NCI-H1417 treated with DMSO at 0.1 percent for 48 hours (cell line): ENCODE measurements at places on chromosomes 7 and 10.

DNA sequence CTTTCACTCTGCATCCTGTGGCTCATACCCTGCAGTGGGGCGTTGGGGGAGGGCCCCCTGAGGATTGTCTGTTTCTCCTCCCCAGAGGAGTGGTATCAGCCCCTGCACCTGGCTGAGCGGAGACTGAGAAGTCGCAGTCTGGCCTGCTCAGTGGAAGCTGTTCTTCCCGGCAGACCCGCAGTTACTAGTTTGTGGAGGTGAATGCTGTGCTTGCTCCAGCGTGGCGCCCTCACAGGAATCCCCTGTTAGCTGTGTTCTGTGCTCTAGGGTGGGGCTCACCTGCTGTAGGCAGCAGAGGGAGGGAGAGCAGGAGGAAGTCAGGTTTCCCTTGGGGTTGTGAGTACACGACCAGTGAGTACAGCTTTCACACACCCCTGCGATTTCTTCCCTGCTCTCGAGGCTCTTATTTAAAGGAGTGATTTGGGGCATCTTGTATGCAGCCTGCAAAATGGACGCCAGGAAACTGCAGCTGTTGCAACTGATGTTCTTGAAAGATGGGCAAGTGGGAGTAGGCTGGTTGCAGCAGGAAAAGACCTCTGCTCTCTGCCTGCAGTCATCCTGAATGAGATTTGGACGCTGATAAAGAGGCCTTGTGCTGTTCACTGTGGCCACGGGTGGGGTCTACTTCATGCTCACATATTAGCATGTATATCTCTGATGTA, 66.4 kb downstream of the HK1 start:
- DNase-seq = no peak

DNA sequence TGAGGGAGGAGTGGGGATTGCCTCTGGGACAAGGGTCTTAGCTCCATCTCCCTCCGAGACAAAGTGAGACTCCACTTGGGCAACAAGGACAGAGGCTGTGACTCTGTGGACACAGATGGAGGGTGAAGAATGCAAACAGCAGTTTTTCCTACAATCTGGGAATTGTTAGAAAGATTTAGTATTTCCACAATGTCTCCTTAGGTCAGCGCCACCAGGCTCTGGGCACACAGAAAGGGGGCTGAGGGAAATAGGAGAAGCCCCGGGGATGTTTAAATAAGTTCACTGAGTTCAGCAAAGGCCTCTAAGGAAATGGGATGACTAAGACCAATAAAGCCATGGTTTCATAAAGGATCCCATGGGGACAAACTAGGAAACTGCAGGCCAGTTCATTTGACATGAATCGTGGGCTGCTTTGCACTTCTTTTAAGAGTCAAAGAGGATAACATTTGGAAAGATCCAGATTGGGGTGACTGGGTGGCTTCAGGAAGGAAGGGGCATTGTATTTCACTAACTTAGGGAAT, 219.8 kb upstream of the GLI3 start:
- no peak for DNase-seq

DNA sequence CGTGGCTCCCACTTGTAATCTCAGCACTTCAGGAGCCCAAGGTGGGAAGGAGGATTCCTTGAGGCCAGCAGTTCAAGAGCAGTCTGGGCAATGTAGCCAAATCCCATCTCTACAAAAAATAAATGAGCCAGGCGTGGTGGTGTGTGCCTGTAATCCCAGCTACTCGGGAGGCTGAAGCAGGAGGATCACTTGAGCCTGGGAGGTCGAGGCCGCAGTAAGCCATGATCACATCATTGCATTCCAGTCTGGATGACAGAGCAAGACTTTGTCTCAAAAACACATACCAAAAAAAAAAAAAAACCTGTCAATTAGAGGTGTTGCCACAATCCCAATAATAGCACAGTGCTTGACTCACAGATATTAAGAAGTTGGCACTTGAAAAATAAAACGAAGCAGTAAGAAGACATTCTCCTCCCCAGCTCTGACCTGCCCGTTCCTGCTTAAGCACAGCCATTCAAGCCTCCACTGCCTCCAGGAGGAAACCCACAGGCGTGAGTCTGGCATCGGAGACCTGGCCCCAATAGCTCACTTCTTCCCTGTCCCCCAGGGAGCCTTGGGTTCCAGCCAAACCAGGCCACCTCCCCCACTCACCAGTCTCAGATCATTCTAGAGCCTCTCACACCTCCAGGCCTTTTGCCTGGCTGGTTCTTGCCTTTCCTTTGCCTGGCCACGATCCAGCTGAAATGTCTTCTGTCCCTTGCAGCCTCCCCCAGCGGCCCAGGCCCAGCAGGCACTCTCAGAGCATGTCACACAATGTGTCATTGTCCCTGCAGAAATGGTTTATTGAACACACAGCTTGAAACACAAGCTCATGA, 45.3 kb upstream of the GTF2I start:
- no peak for DNase-seq

DNA sequence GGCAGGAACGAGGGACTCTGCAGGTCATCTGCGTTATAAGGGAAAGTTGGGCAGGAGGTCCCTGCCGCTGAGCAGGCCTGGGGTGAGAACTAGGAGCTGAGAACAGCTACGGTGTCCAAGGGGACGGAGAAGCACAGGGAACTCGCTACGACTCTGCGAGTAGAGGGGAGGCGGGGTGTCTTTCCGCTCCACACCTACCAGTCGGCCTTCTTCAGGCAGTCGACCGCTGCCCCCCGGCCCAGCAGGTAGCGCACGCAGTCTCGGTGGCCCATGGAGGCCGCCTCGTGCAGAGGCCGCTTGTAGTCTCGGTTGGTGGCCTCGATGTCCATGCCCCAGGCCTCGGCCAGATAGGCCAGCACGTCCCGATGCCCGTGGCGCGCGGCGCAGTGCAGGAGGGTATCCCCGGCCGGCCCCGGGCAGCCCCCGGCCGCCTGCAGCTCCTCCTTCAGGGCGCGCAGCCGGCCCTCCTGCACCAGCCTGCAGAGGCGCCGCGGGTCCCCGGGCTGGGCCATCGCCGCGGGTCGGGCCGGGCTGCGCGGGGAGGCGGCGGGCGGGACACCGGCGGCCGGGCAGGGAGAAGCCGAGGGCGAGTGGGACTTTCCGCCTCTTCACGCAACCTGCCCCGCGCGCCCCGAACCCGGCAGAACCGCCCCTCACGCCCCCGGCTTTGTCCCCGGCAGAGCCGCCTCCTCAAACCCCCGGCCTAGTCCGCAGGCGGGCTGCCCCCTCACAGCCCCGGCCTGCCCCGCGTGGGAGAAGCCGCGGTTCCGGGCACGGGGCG, 660 bp downstream of the ANKRD16 start:
- no peak for DNase-seq

GRCh38 chr10:52332815-52333214, 18.7 kb downstream of the DKK1 start:
- no peak for DNase-seq

DNA sequence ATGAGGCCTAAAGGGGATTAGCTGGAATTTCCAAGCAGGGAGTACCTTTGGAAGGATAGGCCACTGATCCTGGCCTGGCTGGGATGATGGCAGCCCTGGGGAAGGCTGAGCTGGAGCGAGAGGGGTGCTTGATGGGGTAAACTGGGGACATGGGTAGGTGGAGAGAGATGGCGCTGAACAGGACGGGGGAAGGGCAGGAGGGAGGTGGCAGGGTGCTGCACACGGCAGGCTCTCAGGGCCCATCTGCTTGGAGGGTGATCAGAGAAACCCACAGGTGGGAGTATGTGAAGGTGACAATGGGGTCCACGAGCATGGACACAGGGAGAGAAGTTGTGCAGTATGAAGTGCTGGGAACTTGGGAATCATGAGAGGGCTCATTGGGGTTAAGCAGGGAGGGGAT, 10.3 kb downstream of the MAT1A start:
- DNase-seq = no peak

GRCh38 chr7:22942191-22942590, 71.7 kb downstream of the HYCC1 start:
- no peak for DNase-seq

DNA sequence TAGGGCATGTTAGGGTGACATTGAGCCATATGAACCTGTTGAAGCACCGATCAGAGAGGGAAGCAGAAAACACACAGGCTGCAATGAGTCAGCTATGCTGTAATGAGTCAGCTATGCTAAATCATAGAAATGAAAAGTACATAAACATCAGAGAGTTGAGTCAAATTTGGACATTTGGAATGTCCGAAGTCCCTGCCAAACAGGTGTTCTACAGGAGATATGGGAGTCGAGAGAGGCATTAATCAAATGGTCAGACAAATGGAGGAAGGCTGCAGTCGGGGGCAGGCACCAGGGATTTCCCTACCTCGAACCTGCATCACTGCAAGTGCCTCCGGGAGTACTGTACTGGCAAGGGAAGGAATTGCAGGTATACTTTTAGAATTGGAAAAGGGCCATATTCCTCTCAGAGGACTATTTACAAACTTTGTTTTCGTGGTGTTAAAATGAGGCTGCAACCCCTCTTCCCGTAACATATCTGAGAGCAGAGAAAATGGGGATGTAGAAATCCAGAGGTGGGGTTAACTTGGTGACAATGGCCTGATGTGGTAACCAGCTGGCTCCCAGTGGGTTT, 8.8 kb upstream of the ZC3HAV1 start:
- no peak for DNase-seq

DNA sequence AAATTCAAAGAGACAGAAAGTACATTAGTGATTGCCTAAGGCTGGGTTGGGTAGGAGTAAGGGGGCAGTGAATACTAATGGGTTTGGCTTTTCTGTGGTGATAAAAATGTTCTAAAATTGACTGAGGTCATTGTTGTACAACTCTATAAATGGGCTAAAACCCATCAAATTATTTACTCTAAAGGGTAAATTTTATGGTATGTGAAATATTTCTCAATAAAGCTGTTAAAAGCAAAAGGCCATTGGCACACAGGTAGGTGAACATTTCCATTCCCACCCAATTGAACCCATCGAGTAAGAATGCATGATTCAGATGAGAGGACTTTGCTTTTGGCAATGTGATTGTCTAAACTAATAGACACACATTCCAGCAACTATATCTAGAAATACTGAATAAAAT, 579.4 kb downstream of the GATA3 start:
- no peak for DNase-seq

- no peak for DNase-seq
These were observed 26.2 kb upstream of the EXOC6 start for GRCh38 chr10:92822060-92822634.

DNA sequence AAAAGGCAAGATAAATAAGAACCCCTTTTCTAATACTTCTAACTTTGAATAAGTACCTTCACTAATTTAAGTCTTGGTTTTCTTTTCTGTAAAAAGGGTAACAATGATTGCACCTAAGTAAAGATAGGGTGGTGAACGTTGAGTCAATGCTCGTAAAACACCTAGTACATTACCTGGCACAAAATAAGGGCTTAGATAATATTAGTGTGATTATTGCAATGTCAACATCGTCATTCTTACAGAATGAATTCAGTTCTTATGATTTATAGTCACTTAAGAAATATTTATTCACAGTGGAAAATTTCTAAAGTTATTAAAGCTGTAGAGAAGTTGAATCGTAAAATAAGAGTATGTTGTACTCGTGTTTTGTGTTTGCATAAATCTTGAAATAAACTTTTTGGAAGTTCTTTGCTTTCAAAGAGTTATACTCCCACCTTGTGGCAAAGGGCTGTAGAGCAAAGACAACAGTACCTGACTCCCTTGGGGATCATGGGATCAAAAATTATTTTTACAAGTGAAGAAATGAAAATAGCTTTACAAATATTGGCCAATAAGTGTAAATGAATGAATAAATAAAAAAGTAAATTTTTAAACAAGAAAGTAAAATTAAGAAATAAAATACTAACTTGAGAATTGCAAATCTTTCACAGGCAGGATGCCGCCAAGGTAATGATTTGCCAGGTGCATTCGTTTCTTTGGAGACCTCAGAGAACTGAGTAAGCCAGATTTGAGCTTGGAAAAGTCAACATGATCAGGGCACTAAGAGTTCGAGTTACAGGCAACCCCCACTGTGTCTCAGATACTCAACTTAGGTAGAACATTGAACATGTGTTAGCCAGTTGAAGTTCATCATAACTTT, 285.8 kb upstream of the CACNA2D1 start:
- peak; percentile 81 for DNase-seq

GRCh38 chr7:131533151-131533559, 23.3 kb downstream of the PODXL start:
- DNase-seq = no peak

DNA sequence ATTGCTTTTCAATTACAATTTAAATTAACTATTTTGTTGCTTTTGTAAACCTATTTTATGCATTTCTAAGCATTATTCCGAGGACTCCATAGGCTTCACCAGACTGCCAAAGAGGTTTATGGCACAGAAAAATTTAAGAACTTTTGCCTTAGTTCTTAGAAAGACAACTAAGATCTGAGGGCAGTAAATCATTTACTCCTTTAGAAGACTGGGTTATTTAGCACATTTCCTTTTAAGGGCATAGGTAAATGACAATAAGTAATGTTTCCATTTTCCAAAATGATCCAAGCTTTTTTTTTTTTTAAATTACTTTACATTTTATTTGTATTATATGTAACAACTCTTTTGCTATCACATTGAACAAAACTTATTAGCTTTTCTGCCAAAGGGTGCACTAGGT, 15.0 kb upstream of the STEAP4 start:
- DNase-seq = no peak

GRCh38 chr7:85150624-85151023, 36.2 kb downstream of the SEMA3D start:
- no peak for DNase-seq

- DNase-seq = no peak
These were observed 234.3 kb upstream of the TEX47 start for GRCh38 chr7:89029864-89030263.

DNA sequence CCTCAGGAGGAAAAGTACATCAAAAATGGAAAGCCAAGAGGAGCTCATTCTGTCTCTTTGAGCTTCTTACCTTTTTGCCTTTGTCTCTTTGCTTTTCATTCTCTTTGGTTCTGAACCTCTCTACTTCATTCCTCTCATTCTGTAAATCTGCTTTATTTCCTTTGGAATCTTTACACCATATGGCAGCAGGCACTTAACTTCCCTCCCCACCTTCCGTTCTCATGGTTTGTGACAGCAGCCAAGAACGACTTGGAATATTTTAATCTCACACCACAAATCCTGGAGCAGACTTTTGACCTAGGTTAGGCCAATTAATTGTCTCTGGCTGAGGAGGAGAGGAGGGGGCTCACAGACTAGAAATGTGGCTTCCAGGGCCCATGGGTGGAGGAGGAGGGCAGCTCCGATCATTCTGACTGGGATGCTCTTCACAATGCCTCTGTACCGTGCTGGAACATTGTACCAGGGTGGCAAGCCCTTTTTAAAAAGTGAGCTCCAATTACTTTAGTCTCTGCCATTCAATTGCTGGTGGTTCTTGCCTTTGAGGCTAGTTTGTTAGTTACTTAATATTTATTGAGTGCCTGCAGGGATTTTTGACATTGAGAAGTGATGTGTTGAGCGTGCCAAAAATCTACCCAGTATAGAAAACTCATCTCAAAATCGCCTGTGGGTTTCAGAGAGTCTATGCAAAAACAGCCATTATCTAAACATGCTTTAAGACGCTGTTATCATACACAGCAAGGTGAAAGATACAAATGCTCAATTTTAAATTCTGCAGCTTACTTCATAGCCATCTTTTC, 386.6 kb downstream of the DPP6 start:
- DNase-seq = no peak

GRCh38 chr7:13603661-13604060, 385.8 kb downstream of the ETV1 start:
- no peak for DNase-seq

GRCh38 chr7:132345543-132346129, 230.6 kb downstream of the PLXNA4 start:
- DNase-seq = no peak

GRCh38 chr7:50436133-50436806, 13.9 kb downstream of the FIGNL1 start:
- no peak for DNase-seq
